Mesendoderm (in vitro differentiated cells): ENCODE measurements at places on chromosomes 1 and 21.

- no peak for DNase-seq
Observed at GRCh38 chr1:9848022-9848421, 24.3 kb upstream of the CLSTN1 start.

GRCh38 chr1:181490740-181491712 is 7.7 kb downstream of the CACNA1E start:
- no peak for DNase-seq

DNA sequence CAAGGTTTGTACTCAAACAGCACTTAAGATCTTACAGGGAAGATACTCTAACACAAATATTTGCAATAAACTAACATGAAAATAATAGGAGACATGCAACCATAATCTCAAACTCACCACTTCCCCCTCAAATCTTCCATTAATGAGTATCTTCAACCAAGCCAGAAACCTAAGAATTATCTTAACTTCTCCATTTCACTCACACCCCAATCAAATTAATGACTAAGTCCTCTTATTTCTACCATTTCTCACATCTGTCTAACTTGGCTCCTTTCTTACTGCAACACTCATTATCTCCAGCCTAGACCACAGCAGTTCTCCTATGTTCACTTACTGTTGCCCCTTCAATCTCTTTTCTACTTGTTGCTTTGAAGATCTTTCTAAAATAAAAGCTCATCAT is 10.4 kb downstream of the RBBP5 start:
- no peak for DNase-seq

DNA sequence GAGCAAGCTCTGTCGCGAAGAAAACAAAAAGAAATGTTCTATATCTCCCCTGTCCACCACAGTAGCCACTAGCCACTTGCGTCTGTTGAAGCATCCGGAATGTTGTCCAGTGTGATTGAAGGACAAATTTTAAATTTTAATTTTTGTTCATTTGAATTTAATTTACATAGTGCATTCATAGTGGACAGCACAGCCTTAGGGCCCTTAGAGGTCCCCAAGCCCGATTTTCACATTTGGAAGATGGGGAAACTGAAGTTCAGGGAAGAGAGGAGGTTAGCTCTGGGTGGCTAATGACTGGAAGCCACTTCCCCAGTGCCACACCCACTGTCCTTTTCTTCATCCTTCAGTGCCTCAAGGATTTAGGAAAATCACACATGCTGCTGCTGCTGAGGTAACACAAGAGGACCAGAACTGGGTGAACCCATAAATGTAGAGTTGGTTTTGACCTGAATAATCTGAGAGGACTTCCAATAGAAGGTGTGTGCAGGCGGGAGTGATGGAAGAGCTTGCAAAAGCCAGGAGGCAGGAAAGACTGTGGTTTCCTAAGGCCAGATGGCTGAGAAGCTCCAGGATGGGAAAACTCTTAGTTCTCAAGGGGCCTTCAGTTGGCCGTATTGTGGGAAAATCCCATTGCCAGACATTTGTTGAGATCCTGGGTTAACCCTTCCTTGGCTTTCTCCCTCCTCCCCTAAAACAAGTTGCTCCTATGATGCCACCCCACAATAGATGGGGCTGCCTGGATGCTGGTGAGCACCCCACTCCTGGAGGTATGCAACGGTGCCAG is 49.5 kb downstream of the TRIM11 start:
- DNase-seq, result no peak

DNA sequence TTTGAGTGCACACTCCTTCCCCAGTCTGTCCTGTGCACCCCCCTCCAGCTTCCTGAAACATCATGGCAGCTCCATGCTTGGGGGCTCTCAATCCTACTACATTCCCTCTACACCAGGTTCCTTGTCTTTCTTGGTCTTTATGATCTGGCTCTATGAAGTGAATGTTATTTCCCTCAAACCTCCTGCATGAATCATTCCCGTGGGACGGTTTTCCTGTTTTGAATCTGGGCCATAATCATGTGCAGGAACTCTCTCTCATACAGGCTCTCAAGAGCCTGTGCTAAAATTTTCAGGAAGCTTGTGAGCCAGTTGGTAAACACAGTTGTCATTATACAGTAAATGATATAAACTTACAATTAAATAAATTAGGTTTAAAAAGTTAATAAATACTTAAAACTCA is 89.8 kb upstream of the KCNE2 start:
- DNase-seq, result no peak

DNA sequence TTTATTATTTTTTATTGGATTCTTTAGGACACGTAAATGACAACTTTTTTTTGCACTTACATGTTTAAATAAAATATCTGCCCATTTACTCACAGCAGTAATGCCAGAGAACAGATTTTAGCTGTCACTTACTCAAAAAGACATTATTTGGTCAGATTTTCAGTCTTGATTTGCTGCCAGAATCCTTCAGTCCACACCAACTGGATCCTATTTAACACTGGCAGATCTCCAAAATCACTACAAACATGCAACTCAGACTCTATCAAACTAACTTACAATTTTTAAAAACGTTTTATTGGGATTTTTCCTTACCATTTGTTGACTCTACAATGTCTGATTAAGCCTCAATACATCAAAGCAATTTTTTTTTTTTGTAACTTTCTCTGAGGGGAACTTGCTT is 11.1 kb downstream of the ATP6V1G3 start:
- DNase-seq, result no peak

- peak; percentile 73 for DNase-seq
Observed at GRCh38 chr1:187383366-187383765, 554.6 kb downstream of the PLA2G4A start.

DNA sequence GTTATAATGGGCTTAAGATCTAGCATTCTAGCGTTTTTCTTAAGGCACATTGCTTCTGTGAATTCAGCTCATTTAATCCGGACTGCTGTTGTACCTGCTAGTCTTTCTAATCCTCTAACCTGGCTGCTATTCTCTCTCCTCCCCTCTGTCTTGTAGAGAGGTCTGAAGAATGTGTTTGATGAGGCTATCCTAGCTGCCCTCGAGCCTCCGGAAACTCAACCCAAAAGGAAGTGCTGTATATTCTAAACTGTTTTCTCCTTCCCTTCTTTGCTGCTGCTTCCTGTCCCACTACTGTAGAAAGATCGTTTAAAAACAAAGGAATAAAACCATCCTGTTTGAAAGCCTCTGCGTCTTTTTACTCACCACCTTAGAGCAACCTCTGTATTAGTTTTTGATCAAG is 37.3 kb downstream of the CDC42 start:
- peak; percentile 75 for DNase-seq

GRCh38 chr1:212072047-212072446 is 36.5 kb downstream of the DTL start:
- no peak for DNase-seq

DNA sequence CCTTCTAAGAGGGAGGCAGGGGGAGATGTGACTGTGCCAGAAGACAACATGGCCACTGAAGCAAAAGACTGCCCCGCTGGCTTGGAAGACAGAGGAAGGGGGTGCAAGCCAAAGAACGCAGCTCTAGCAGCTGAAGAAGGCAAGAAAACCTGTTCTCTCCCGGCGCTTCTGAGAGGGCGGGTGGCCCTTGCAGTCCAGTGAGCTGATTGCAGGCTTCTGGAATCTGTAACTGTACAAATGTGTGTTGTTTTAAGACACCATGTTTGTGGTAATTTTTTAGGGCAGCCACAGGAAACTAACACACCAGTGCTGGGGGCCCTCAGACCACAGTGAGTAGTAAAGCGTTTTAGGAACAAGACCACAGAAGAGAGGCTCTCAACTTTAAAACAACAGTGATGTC is 47.0 kb downstream of the CD46 start:
- DNase-seq, result no peak

- DNase-seq, result no peak
Observed at GRCh38 chr1:214702556-214702955, 99.6 kb downstream of the CENPF start.

- peak; percentile 39 for DNase-seq
Observed at GRCh38 chr21:43815107-43815613, 25.8 kb downstream of the RRP1 start.

DNA sequence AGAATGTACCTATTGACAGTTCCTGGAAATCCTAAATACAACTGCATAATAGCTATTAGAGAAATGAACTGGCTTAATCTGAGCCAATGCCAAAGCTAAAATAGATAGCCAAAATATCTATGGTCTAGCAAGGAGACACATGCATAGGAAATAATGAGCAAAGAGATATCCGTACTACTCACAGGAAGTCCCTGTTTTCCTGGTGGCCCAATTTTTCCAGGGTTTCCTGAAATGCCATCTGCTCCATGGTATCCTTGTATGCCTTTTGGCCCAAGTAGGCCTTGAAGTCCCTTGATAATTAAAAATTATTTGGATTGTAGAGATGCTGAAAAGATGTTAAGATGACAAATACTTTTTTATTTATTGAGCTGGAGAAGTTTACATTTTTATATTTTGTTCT is 108.4 kb upstream of the ZNHIT6 start:
- DNase-seq, result no peak

- DNase-seq, result no peak
Observed at GRCh38 chr1:157725221-157725577, 24.6 kb upstream of the FCRL3 start.

DNA sequence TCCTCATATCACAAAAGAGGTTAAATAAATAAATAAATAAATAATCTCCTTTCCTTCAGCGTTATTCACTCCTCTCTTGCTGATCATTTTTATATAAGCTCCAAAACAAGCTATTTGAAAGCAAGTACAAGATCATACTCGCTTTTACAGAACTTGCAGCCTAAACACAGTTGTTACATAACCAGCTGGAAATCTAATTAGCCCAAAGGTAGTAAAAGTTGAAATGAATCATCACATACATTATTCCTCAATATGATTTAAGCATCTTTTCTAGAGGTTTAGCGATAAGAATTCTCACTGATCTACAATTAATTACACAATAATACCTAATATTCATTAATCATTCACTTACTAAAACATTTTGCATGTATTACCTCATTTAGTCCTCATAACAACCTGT is 160.2 kb downstream of the COP1 start:
- no peak for DNase-seq

DNA sequence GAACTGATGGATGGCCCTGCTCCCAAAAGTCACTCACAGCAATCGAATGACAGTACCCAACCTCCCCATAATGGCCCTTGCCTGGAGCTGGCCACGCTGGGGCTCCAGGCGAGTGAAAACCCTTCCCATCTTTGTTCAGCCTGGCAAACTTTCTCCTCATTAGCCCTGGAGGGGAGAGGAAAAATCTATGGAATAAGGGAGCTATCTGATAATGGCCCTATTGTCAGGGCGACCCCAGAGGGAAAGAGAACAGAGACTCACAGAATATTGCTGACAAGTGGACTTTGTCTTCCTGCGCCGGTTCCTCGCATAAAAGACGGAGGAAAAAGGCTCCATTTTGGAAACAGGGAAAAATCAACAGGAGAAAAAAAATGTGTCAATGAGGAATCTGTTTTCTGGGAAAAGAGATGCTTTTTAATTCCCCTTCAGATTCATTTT is 13.0 kb upstream of the ARHGEF16 start:
- no peak for DNase-seq

DNA sequence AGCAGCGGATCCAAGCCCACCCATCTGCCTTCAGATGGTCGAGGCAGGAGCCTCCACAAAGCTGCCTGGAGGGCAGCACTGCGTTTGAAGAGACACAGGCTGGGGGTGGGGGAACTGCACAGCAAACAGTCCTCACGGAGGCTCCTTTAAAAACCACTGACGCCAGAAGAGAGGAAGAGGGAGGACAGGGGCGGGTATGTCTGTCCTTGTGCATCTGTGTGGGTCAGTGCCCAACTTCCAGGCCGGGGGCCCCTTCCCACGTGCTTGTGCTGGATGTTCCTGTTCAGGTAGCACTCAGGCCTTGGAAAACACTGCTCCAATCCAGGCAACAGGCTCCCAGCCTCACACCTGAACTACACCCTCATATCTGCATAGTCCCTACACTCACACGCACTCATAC is 7.7 kb downstream of the AHDC1 start:
- no peak for DNase-seq

DNA sequence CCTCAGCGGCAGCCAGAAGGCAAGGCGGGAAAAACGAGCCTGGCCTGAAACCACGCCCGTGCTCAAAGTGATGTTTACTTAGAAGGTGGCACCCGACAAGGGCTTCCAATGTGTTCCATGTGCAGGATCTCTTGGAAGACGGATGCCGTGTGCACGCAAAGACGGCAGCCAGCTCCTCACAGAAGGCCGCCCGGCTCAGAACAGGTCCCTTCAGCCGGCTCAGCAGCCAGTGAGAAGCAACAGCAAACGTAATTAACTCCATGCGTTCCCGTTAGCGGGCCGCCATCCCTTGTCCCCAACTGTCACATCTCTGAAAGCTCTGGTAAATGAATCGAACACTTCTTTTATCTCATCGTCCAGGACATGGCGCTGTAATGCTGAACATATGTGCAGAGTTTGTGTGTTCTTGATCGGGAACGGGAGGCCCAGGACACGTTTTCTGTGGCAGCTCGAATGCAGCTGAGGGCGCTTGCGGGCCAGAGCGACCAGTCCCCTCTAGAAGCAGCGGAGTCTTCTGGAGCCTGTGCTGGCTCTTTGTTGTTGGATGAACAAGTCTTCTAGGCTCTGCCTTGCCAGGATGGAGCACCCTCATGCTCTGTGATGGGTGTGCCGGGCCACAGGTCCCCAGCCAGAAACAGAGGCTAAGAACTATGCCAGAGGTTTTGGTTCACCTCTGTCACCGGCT is 94.6 kb upstream of the ARHGEF16 start:
- no peak for DNase-seq

- no peak for DNase-seq
Observed at GRCh38 chr21:26457817-26458216, 115.3 kb downstream of the CYYR1 start.

- peak; percentile 43 for DNase-seq
Observed at GRCh38 chr1:63779338-63780211, 5.8 kb downstream of the ROR1 start.

DNA sequence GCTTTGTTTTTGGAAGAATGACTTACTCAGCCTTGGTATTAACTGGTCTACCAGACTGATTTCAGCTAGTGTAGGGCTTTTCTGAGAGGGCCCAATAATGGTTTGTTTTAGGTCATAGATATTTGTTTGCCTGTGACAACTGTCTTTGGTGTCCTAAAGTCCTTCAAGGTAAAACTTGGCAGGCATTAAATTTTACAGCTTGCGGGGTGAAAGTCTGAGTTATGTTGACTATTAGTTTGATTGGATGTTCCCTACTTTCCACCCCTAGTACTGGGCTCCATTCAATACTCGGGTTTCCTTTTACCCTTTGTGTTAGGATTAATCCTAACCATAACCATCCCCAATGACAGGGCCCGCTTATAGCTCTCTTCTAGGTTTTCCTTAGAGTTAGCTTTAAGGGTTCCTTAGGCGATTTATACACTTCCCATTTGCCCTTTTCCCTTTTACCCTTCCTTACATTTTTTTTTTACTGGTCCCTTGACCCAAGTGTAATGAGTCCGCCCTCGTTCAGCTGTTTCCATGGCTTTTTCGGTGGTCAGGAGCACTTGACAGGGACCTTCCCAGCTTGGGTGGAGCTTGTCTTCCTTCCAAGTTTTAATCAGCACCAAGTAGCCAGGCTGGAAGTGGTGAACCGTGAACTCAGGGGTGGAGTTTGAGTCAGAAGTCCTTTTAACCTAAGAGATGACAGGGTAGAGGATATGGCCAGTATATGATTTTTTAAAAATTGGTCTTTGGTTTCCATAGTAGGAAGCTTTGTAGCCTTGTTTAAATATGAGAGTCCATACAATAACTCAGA is 28.5 kb upstream of the LCE5A start:
- DNase-seq, result no peak

- no peak for DNase-seq
Observed at GRCh38 chr21:27555996-27556395, 589.1 kb upstream of the ADAMTS5 start.
